ENCODE measurements at places on chromosomes 6 and 20.

GRCh38 chr20:6595704-6596103, 171.8 kb upstream of the BMP2 start:
- no peak for DNase-seq

- peak; percentile 53 for DNase-seq
Observed at GRCh38 chr6:8065519-8065911, 1.3 kb upstream of the BLOC1S5 start.

GRCh38 chr6:53811082-53811481, 16.3 kb downstream of the LRRC1 start:
- DNase-seq, result peak; percentile 44

GRCh38 chr6:147695819-147696218, 187.3 kb downstream of the SAMD5 start:
- DNase-seq, result no peak

DNA sequence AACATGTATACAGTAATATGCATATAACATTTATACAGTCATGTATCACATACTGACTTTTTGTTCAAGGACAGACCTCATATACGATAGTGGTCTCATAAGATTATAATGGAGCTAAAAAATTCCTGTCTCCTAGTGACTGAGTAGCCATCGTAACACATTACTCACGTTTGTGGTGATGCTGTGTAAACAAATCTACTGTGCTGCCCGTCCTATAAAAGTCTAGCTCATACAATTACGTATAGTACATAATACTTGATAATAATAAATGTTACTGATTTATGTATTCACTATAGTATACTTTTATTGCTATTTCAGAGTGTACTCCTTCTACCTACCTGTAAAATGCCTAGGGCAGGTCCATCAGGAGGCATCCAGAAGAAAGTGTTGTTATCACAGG, 17.4 kb downstream of the SERAC1 start:
- DNase-seq, result no peak

DNA sequence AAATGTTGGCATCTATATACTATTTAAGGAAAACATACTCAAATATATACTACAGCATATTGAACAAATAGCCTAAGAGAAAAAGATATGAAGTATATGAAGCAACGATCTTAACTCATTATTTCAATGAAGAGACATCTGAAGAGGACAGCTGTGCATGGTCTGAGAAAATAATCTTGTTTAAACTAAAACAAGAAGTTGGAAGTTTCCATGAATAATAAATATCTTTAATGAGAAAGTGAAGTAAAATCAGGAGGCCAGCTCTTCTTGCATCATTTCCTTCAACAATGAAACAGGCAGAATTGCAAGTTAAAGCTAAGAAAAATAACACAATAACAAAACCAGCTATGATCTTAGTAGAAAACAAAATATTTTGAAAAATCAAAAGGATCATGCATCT, 1265.4 kb upstream of the MAP3K7 start:
- DNase-seq, result no peak

DNA sequence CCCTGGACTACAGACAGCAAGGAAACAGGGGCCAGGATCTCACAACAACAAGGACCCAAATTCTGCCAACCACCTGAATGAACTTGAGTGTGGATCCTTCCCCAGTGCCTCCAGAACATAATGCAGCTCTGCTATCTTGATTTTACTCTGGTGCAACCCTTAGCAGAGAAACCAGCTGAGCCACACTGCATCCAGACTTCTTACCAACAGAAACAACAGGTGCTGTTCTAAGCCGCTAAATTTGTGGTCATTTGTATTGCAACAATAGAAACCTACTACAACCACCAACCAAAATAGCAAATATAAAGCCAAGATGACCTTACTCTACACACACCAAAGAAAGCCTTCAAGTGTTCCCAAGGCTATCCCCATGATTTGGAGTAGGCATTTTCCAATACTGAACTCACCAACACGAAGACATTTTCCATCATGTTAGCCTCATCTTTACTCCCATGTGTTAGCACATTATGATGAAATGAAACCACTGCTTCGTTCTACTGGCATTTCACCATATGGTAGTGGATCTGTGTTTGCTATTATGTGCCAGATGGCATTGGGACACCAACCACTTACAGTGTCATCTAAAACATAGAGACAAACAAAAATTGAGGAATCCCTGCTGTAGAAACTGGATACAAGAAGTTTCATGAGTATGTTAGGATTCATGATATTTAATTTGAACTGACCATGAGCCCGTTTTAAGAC, 249.8 kb upstream of the ID4 start:
- no peak for DNase-seq

GRCh38 chr20:15616626-15617025, 956.6 kb downstream of the KIF16B start:
- no peak for DNase-seq

DNA sequence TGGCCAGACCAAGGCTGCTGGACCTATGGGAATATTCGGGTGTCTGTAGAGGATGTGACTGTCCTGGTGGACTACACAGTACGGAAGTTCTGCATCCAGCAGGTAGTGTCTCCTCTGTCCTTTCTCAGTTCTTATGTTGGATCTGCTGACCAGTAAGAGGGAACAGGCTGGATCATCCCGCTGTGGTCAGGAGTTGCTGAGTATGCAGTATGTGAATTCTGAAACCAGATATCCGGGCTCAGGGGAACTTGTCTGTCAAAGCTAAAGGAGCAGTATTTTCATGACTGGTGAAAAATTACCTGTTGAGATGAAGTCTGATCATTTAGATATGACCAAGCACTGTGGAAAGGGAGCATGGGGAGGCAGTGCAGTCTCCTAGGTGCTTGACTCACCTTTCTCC, 22.1 kb upstream of the GNRH2 start:
- DNase-seq, result no peak

GRCh38 chr6:16676376-16676775, 84.9 kb downstream of the ATXN1 start:
- no peak for DNase-seq

DNA sequence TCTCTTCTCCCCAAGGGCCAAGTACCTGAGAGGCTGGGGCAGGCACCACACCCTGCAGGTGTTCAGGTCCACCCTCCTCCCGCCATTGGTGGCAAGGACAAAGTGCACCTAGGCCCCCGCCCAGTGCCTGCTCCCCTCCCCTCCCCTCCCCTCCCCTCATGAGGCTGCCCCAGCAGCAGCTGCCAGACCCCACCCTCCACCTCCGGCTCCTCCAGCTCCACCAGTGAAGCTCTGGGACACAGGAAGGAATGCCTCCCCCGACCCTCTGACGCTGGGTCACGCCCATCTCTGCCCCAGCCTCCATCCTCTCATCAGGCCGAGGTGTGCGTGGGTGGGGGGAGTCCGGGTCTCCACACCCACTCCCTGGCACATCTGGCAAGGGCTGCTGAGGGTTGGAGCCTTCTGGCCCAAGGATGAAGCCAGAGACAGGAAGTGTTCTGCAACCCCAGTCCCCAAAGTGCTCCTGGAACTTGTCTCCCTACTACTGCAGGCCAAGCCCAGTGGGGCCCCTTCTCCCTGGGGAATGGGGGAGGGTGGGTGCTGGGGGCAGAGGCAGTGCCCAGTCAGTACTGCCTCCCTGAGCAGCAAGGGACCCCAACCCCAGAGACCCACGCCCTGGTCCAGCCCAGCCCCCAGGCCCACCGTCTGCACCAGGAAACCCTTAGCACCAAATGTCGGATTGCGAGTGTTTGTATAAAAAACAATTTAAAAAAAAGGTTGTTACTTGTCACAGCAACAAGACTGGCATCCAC, 1.6 kb upstream of the UCKL1 start:
- DNase-seq, result no peak

- DNase-seq, result no peak
Observed at GRCh38 chr6:46393161-46393939, 97.9 kb downstream of the RCAN2 start.

DNA sequence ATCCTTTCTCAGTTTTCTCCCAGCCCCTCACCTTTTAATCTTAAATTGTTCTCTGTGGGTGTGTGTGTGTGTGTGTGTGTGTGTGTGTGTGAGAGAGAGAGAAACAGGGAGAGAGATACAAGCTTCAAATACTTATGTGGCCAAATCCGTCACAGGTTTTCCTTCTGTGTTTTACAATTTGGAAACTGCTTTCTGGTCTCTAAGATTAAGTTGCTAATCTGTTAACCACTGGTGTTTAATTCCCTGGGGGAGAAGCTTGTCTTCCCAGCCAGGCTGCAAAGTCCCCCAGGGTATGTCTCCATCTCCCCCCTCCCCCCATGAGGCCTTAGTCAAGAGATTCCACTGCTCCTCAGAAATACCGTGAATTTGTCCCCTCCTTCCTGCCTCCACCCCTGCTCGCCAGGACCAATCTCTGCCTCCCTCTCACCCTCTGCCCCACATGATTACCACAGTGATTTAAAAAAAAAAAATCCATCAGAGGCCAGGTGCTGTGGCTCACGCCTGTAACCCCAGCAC, 49.0 kb downstream of the RIPOR3 start:
- DNase-seq, result no peak

GRCh38 chr6:7142918-7143475, 35.2 kb downstream of the RREB1 start:
- no peak for DNase-seq

DNA sequence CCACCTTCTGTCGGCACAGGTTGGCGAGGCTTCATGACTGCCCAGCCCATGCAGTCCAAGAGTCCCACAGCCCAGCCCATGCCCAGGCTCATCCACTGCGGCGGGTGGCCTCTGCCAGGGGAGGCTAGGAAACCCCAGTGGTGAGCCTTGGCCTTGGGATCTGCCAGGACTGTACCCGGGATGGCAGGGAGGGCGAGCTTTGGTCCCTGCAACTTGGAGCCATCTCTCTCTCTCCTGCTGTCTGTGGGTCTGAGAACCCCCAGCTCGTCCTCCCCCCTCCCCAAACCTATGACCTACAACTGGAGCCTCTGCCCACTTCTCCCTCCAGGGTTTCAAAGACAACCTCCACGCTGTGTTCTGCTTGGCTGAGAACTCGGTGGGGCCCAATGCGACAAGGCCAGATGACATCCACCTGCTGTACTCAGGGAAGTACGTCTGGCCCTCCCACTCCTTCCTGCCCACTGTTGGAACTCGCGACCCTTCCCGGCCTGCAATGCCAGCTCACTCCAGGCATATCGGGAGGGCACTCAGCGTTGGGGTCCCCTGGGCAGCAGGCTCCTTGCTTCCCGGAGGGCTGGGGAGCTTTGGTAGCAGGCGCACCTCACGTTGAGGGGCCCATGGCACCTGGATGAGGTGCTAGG, 19.7 kb downstream of the NPEPL1 start:
- peak; percentile 23 for DNase-seq

- peak; percentile 49 for DNase-seq
Observed at GRCh38 chr20:10673176-10673841, 490 bp downstream of the JAG1 start.

DNA sequence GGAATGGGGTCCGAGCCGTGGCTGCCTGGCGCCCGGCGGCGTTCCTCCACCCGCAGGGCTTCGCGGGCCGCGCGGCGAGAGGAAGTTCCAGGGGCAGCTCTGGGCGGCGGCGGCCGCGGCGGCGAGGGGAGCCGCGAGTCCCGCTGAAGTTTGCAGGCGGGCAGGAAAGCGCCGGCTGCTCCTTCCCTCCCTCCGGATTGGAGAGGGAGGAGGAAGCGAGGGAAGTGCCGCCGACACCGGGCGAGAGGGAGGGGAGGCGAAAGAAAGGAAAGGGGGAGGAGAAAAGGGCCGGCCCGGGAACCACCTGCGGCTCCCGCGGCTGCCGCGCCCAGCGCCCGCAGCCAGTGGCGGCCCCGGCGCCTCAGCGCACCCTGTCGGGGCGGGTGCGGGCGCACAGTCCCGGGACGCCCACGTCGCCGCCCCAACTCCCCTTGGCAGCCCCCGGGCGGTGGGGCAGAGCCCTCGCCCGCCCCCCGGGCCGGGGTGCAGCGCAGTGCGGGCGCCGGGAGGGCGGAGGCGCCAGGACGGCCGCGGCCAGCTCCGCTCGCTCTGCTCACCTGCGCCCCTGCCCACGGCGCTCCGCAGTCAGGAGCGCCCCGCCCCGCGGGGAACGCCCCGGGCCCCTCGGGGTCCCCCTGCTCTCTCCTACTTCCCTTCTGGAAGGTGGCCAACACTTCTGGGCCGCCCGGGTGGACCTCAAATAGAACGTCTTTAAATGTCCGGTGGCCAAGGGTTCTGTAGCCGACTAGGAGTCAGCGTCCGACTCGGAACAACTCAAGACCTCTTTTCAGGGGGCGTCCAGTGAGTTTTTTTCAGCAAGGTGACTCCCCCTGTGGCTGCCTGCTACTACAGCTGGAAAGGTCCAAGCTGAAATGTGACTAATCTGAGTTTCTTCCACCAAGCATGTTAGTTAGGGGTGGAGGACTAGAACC, 80.3 kb upstream of the CCDC28A start:
- DNase-seq, result peak; percentile 80

DNA sequence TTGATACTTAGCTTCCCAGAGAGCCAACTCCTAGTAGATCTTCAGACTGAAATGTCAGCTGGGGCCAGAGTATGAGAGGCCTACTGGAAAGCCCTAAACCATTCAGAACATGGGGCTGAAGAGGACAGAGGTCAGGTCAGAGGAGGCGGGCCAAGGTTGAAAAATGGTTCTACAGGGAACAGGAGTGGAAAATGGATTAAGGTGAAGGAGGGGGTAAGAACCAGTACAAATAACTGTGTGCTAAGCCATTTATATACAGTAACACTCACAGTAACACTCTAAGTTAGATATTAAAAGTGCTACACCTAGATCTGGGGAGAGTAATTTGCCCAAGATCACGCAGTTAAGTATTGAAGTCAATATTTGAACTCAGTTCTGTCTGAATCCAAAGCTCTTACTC, 313.2 kb upstream of the MAP3K7 start:
- DNase-seq, result no peak

GRCh38 chr6:170509723-170510018, 43.4 kb downstream of the PSMB1 start:
- DNase-seq, result no peak

- no peak for DNase-seq
Observed at GRCh38 chr6:137683916-137684315, 183.1 kb upstream of the TNFAIP3 start.

- no peak for DNase-seq
Observed at GRCh38 chr6:15921243-15921642, 207.6 kb upstream of the MYLIP start.

DNA sequence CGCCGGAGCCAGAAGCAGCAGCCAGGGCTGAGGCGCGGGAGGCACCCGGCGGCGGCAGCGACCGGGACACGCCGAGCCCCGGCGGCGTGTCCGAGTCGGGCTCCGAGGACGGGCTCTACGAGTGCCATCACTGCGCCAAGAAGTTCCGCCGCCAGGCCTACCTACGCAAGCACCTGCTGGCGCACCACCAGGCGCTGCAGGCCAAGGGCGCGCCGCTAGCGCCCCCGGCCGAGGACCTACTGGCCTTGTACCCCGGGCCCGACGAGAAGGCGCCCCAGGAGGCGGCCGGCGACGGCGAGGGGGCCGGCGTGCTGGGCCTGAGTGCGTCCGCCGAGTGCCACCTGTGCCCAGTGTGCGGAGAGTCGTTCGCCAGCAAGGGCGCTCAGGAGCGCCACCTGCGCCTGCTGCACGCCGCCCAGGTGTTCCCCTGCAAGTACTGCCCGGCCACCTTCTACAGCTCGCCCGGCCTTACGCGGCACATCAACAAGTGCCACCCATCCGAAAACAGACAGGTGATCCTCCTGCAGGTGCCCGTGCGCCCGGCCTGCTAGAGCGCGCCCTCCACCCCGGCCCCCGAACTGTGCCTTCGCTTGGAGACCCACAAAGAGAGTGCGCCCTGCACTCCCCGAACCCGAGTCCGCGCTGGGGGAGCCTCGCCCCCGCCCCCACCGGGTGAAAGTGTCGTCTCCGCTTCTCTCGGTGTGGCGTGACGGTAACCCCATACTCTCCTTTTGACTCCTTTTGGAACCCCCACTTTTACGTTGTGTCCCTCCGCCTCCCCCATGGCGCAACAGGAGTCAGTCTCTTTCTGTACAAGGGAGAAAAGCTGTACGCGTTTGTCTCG, 1.6 kb downstream of the INSM1 start:
- DNase-seq, result peak; percentile 51

GRCh38 chr20:50548396-50548795, 38.2 kb downstream of the PTPN1 start:
- DNase-seq, result no peak

- no peak for DNase-seq
Observed at GRCh38 chr6:35081426-35081851, 59.7 kb downstream of the TCP11 start.
